ENCODE measurements at places on chromosomes 13 and 19.
A peak's percentile ranks its signal among the peaks of the same experiment; 100 is the strongest.

DNA sequence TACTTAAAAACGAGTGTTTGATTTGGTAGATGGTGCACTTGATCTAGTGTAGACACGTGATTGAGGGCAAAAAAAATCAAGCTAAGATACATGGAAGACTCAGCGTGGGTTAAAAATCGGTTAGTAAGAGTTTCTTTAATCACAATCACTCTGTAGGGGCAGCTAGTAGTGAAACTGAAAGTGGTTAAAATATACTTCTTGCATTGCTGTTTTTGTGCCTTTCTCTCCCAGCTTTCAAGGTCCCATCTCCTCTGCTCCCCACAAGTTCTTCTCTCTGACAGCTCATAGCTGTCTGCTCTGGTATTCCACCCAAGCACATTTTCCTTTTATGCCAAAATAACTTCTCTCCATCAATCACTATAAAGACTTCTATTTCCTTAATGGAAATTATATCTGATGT lies 1089.7 kb downstream of the EFNB2 start:
- DNase-seq, result no peak

- no peak for DNase-seq
These were observed 683.4 kb upstream of the ARGLU1 start for GRCh38 chr13:107251341-107251740.

DNA sequence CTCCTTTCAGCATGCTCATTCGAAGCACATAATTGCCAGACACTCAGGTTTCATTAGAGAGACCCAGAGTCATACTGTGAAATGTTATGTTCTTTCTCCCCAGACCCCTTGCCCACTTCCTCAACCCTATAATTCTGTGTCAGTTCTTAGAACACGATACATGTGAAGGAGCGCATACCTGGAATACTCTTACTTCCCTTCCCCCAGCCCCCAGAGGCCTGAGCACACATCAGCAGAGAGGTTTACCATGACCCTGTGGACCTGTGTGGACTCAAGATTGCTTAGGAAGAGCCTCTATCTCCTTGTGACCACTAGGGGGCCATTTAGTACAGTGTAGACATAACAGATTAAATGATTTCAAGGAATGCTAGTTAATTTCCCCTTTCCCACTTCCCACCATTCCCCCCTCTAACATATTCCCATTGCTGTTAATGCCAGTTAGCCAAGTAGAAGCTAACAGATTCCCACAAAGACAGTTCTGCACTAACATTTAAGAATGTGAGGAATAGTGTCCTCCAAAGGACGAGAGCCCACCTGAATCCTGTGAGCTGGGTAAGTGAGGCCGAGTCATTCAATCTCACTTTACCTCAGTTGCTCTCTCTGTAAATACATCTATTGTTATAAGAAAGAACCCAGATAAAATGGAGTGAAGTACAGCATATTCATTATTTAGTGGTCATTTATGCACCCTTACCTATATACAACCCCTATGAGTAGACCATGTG lies 154.2 kb upstream of the MAB21L1 start:
- no peak for DNase-seq

- no peak for DNase-seq
These were observed 795.9 kb upstream of the PCDH9 start for GRCh38 chr13:68026077-68026476.

DNA sequence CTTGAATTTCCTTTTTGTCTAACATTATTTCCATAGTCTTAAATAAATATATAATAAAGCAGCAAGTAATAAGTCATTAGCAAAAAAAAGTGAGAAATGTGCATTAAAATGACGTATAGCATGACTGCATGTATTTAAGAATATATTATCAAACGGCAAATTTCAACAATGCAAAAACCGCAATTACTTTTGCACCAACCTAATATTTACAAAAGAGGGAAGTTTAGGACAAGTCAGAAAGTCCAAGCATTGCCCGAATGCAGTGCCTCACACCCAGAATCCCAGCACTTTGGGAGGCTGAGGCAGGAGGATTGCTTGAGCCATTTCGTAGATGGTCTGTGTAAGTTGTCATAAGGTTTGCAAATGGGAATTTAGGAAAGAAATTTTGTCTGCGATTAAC lies 10.2 kb upstream of the NAXD start:
- DNase-seq, result no peak

GRCh38 chr19:9785367-9786331 lies 17.1 kb upstream of the ZNF846 start:
- peak; percentile 73 for DNase-seq

GRCh38 chr13:106291006-106291405 lies 244.5 kb downstream of the EFNB2 start:
- no peak for DNase-seq
